ENCODE measurements at places on chromosomes 4 and X. TPM values are rescaled to one million over a fixed set of nuclear protein-coding genes. Genes with fewer than 3 reads are reported as not detected.

DNA sequence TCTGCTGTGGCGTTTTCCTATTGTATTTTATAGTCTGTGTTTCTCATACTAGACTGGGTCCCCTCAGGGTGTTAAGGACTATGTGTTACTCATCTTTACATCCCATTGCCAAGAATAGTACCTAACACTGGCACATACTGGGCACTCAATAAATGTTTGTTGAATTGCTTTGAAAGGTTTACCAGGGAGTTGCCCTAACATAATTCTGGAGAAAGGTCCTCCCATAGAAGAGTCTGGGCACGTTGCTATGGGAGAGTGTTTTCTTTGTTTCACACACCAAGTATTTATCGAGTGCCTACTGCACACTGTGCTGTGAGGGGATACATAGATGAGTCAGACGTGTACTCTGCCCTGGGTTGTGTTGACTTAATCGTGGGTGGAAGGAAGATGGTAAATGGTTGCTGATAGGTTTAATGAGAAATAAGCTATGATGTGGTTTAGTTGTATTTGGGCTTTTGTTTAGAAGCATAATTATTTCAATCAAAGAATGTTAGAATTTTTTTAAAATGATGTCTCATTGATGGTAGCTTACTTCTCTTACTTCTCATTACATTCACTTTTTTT, 42.9 kb downstream of the AFF1 start:
- DNase-seq: no peak

DNA sequence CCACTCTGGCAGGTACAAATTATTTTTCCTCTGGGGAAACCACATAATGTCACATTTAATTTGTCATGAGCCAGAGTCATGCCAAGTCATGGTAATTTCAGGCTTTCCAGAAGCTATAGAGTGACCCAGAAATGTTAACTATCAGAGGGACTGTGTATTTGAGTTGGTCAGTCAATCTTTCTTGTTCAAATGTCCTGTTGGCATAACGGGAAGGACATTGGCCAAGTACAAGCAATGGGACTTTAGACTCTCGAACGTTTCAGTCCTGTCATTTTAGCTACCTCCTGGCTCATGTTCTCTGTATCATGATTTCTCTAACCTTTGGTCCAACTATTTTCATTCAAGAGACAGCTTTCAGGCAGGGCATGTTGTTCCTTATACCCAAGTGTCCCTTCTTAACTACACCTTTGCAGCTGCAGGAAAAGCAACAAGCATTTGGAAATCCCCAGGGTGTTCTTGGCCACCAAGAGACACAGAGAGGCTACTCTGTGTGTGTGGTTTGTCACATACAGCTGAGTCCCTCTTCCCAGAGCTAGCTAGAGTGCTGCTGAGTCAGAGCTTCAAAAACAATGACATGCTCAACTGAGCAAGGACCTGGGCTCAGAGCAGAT, 142.6 kb downstream of the EGF start:
- DNase-seq: no peak

DNA sequence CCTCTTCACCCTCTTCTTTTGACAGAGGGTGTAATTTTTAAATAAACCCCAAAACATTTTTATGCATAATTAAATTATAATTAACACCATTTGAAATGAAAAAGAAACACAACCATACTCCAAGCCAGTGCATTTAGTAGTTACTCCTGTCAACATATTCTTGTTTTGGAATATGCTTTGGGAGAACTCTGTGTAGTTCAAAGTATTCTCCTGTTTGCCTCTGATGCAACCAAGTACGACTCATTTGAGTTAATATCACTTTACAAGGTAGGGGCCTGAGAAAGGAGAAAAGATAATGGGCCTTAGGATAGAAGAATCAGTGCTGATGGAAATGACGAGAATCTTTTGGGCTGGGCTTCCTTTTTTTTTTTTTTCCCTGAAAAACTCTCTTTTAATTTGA, 2.7 kb downstream of the PTPN13 start:
- DNase-seq: no peak

GRCh38 chr4:48777739-48778138, 2.3 kb downstream of the FRYL start:
- DNase-seq: no peak

- no peak for DNase-seq
Measured at GRCh38 chr4:126130215-126130614, 815.5 kb downstream of the FAT4 start.

- no peak for DNase-seq
Measured at GRCh38 chrX:133697656-133698055, 282.4 kb upstream of the GPC4 start.

GRCh38 chr4:52241916-52242315, 190.8 kb downstream of the SPATA18 start:
- no peak for DNase-seq

- no peak for DNase-seq
Measured at GRCh38 chrX:13397878-13398818, 78.3 kb upstream of the ATXN3L start.

DNA sequence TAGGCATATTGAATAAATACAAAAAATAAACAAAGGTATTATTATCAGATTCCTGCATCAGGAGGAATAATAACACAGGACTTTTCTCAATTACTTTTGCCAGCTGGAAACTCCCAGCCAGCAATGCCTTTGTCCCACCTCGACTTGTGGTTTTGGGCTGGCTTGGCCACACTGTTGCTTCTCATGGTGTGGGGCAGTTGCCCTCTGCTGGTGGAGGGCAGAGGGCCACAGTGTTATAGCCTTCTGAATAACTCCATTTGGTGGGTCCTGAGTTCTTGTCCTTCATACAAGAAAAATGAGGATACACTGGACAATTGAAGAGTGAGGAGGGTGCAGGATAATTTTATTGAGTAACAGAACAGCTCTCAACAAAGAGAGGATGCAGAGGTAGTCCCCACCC, 1206.0 kb upstream of the ADGRL3 start:
- DNase-seq: no peak

DNA sequence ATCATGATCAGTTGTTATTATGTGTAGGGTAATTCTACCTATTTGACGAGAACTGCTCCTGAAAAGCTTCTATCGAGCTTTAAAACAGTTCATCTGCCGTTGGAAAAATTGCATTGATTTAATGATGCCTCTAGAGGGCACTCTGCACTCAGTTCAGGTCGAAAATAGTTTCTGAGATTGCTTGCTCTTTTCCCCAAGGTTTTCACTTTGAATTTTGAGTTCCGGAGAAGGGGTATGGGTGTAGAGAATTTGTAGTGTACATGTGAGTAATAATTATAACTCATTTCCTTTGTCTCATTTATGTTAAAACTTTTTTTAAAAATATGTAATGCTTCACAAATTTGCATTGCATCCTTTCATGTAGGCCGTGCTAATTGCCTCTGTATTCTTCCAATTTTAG, 28.4 kb upstream of the TNIP3 start:
- no peak for DNase-seq

DNA sequence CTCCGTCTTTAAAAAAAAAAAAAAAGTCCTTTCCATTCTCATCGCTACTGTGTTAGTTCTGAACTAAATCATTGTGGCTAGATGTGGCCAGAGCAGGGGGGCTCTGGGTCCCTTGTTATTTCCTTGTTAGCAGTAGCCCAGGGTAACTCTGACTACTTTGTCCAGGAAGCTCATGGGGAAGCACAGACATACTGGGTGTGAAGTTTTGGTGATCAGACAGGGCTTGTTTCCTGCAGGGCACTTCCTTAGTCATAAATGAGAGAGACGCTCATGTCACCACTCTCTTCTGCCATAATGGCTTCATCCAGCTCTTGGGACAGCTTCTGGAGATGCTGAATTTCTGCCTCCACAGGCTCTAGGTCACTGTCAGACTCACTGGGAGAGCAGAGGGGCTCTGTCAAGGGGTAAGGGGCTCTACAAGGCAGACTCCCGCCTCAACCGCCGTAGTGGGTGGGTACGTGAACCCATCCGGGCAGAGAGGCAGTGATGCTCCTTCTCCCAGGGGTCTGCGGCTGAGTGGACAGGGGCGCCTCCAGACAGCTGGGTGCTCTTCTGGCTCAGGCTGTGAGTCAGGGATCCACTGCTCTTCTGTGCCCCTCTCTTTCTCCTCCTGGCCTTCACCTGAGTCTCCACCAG, 12.9 kb downstream of the STIM2 start:
- DNase-seq: no peak

- DNase-seq: peak; percentile 20
Measured at GRCh38 chr4:112348488-112349158, 51.5 kb downstream of the ALPK1 start.

DNA sequence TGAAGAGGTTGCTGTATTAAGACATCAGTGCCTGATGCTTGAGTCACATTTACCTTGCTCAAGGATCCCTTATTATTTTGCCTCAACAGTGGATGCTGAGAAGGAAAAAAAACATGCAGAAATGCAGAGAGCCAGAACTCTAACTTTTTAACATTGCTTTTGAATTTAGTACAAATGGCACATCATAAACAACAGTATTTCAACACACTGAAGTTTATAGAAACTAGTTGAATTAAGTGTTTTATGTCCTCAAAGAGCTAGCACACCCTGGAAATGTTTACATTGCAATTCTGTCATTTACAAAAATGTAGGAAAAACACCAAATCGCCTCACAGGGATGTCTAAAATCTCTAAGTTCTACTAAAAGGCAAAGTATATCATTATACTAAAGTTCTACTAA, 69.5 kb upstream of the BLTP1 start:
- DNase-seq: no peak

GRCh38 chr4:6509587-6509986, 37.2 kb upstream of the PPP2R2C start:
- DNase-seq: no peak

- no peak for DNase-seq
Measured at GRCh38 chr4:55807556-55807955, 12.0 kb upstream of the EXOC1L start.

DNA sequence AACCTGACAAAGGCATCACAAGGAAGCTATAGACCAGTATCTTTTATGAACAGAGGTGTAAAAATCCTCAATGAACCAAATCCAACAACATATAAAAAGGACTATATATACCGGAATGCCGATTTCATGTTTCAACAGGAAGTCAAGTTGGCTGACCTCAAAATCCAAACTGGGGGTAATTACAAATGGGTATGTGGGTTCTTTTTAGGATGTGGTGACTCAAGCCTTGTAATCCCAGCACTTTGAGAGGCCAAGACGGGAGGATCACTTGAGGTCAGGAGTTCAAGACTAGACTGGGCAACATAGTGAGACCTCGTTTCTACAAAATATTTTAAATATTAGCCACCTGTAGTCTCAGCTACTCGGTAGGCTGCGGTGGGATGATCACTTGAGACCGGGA, 10.4 kb downstream of the PRSS48 start:
- DNase-seq: no peak

GRCh38 chr4:129377131-129377845, 281.3 kb downstream of the C4orf33 start:
- no peak for DNase-seq

- DNase-seq: no peak
Measured at GRCh38 chrX:115390078-115390477, 100.6 kb downstream of the LUZP4 start.

DNA sequence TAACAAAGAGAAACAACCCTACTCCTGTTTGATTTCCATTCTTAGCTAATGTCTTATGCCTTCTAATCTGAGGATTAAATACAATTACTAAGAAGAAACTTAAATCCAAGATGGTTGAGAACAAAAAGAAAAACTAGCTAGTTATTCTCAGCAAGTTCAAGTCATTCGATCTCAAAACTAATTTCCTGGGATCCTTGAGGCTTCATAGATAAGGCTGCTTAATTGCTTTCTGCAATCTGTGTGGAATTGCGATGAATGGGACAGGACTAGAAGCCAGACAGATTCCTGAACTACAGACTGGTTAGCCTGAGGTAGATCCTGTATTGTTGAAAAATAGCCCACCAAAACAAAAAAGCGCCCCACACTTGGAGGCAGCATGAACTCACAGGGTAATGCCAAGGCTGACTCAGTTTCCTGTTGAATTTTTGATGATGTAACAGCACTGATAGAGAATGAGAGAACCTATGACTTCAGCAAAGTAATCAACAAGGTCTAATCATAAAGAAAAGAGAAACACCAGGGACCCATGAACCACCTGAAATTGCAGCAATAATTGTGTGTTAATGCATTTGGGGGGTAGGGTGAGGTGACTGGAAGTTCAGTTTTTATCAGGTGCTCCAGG, 33.9 kb downstream of the KLHL15 start:
- no peak for DNase-seq

DNA sequence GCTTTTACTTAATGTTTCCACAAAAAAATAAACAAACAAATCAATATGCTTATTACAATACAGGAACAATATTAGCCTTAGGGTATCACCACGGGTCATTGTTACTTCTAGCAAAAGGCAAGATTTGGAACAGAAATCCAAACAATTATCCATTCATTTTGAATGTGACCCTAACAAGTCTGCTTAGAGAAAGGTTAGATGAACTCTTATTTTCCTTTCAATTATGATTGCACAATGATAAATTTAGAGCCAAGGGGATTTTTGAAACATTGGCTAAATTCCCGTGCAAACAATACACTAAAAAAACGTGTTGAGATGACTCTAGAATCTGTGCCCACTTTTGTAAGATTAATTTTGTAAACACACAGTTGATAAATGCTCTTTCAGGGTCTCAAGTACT, 474.7 kb downstream of the PCDH7 start:
- no peak for DNase-seq

GRCh38 chrX:135649561-135649960, 63.9 kb upstream of the CT45A1 start:
- no peak for DNase-seq

DNA sequence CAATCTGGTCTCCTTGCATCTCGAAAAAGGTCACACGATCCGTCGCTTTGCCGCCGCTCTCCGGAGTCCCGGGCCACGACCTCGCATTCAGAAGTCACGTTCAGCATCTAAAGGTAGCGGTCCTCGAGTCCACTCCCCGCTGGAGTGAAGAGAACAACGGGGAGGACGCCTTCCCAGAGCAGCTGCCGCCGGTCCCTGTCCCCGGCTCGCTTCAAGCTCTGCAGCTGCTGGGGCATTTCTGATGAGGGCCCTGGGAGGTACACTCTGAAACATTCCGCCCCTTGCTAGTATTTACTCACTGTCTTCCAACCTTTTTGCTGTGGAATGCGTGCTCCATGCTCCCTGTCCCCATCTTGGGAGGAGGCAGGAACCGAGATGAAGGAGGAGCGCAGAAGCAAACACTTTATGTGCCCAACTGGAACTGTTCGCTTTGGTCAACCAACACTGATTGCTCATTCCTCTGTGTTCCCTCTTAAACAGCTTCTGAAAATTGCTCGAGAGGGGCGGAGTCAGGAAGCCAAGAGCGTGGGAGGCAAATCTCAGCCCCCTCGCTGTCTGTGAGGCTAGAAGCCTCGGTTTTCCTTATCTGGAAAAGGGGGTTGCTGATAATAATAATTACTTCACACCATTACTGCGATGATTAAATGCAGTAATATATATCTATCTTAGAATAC, 6.4 kb upstream of the VAMP7 start:
- no peak for DNase-seq

GRCh38 chr4:16665942-16666551, 232.4 kb downstream of the LDB2 start:
- DNase-seq: no peak

GRCh38 chr4:119785963-119786362, 157.4 kb upstream of the PDE5A start:
- no peak for DNase-seq

- DNase-seq: peak; percentile 7
Measured at GRCh38 chr4:90852237-90852636, 725.0 kb downstream of the CCSER1 start.

GRCh38 chr4:182918044-182918607, 940 bp upstream of the DCTD start:
- DNase-seq: no peak

CDS1 gene
- polyA plus RNA-seq: 27.3 TPM

PAK3 gene
- 7.2 TPM for polyA plus RNA-seq

SPP1 gene
- polyA plus RNA-seq: 116 TPM

UGT2B10 gene
- polyA plus RNA-seq: not detected

XAGE5 gene
- polyA plus RNA-seq: not detected

PNMA6F gene
- polyA plus RNA-seq: 0.27 TPM

CLDN34 gene
- 0.25 TPM for polyA plus RNA-seq

CNGA1 gene
- 2.9 TPM for polyA plus RNA-seq

ZNF141 gene
- polyA plus RNA-seq: 24.9 TPM

MAGEE1 gene
- polyA plus RNA-seq: 5.7 TPM

All from renal cortex interstitium (tissue), 15 donors.